Airway epithelial cell (primary cell): ENCODE measurements at places on chromosomes 1 and 21. TPM values are rescaled to one million over a fixed set of nuclear protein-coding genes. Genes with fewer than 3 reads are reported as not detected.

Gene CHIT1
- not detected in 2 replicates for total RNA-seq

Gene PCBP3
- not detected in 2 replicates for total RNA-seq

Gene ELAVL4
- total RNA-seq: not detected in 2 replicates

Gene GABRD
- not detected in 2 replicates for total RNA-seq

Gene OR2T2
- not detected in 2 replicates for total RNA-seq

Gene INKA2
- total RNA-seq: 0.46 and 3.0 TPM in 2 replicates

Gene AGT
- not detected in 2 replicates for total RNA-seq

Gene SLC19A1
- total RNA-seq: 15.5 and 18.1 TPM in 2 replicates

Gene ILDR2
- total RNA-seq: not detected in 2 replicates

Gene CD1B
- total RNA-seq: not detected in 2 replicates

Gene FABP3
- total RNA-seq: 0.42 TPM in 1 of 2 replicates, not detected in the other

Gene CDKN2C
- 4.5 and 6.4 TPM in 2 replicates for total RNA-seq

Gene VAV3
- total RNA-seq: 7.2 and 7.3 TPM in 2 replicates

Gene GBP5
- total RNA-seq: 0.05 and 0.71 TPM in 2 replicates

Gene ADGRB2
- total RNA-seq: 1.3 and 1.4 TPM in 2 replicates

Gene C1orf141
- not detected in 2 replicates for total RNA-seq

Gene B3GALT2
- total RNA-seq: not detected in 2 replicates

Gene NR1I3
- not detected in 2 replicates for total RNA-seq
